Activated CD4-positive, alpha-beta T cell treated with anti-CD3 and anti-CD28 coated beads, Interleukin-2, amount 10 ng/mL, durations not matched to agents 7 days and 5 days (primary cell): ENCODE measurements at places on chromosomes 11 and 22.

GRCh38 chr11:32919338-32919737, 26.7 kb downstream of the QSER1 start:
- no peak for DNase-seq

GRCh38 chr11:59112494-59112893, 5.5 kb downstream of the FAM111B start:
- no peak for DNase-seq

DNA sequence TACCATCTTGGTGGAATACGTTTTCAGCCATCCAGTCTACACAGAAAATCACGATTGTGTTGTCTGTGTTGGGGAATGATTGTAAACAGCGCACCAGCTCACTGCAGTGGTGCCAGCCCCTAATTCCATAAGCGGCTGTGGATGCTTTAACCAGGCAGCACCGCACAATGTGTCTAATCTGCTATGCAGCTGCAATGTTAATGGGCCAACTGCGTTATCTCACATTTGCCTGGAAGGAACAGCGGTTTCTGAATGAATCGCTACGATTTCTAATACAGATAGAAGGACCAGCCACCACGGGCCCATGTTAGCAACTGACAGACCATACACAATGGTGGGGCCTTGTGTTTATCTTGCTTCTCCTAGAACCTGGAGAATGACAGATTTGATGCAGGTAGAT, 384.5 kb upstream of the KIRREL3 start:
- no peak for DNase-seq

GRCh38 chr22:38180841-38181452, 683 bp downstream of the PLA2G6 start:
- DNase-seq: peak; percentile 53

- DNase-seq: no peak
These were observed 18.1 kb downstream of the MAML2 start for GRCh38 chr11:96324912-96325311.
